ENCODE measurements at places on chromosomes 3 and 15. TPM values are rescaled to one million over a fixed set of nuclear protein-coding genes. Genes with fewer than 3 reads are reported as not detected.

DNA sequence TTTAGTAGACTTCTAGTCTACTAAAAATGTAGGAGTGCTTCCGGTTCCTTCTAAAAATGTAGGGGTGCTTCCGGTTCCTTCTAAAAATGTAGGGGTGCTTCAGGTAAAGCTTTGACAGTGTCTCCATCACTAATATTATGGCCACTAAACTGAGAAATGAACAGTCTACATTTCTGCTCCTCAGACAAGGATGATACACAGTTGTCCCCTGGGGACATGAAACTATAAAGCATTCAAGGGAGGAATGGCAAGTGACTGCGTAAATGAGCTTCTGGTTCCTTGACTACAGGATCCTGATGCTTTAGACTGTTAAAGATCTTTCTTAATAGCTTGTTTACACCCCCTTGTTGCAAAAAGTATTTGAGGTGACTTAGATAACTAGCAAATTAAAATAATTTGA is 53.9 kb upstream of the SLC9A9 start:
- no peak for DNase-seq

DNA sequence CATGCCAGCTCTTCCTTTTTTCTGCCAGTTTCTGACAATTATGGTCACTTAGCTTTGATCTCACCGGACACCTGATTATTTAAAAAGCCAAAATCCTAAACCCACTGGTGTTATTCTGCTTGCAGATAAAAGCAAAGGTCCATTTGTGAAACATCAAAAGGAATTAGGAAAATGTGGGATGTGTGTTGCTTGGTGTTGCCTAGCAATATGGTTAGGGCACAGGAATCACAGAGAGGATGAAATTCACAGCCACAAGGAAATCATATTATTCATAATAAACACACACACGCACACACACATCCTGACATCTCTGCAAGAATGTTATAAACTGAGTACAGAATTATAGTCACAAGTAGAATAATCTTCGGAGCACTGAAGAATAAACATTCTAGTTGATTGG is 89.3 kb upstream of the BHLHE40 start:
- DNase-seq = no peak

DNA sequence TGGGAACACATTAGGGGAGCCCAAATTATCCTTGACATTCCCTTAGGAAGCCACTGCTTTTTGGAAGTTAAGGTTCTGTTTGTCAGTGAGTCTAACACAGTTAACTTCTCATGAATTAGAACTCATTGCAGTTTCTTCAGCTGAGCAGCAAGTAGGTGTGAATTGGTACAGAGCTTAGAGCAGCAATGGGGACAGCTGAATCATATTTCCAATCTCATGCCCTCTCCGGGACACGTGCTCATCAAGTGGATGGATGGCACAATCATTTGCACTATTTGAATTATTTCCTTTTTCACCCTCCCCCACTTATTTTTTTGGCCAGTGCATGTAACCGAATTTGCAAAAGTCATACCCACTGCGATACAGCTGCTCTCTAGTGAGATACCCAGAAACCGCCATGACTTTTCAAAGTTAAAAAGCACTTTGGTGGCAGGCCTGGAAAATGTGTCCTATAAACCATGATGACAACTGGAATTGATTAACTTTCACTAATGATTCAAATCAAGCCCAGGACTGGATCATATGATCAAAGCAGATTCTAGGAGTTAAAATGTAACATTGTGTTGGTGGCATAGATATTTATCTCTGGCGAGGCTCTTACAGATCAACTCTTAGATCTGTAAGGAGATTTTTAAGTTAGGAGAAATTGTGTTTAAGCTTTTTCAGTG is 76.4 kb downstream of the EBLN2 start:
- DNase-seq = no peak

DNA sequence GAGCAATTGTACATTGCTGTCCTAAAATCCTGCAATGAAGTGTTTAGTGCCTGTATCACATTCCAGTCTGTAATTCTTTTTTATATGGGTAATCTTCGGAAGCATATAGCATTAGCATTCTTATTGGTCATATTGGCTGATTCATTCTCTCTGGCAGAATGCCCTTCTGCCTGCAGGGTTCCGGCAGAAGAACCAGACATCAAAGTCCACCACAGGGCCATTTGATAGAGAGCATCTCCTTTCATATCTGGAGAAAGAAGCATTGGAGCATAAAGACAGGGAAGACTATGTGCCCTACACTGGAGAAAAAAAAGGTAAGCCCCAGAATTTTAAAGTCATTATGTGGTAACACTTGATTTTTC is 39.6 kb downstream of the TMOD3 start:
- DNase-seq = no peak

DNA sequence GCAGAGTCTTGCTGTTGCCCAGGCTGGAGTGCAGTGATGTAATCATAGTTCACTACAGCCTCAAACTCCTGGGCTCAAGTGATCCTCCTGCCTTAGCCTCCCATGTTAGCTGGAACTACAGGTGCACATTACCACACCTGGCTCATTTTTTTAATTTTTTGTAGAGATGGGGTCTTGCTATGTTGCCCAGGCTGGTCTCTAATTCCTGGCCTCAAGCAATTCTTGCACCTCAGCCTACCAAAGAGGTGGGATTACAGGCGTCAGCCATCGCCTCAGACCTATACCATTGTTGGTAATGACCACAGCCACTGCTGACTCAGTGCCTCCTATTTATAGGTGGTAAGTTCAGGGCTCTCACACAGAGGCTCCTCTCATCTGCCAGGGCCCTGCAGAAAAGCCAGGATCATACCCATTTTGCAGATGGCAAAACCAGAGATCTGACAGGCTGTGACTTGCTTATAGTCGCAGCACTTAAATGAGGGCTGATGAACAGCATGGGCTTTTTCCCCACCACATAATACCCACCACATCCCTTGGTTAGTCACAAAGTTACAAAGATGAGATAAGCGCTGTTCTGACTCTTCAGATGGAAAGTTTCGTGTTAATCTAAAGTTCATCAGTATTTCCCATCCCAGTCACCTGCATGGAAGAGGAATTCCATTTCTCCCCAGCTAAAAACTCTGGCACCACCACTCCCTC is 21.8 kb upstream of the SPATA12 start:
- DNase-seq = no peak

GRCh38 chr15:39161096-39161495 is 419.8 kb upstream of the THBS1 start:
- DNase-seq = no peak

DNA sequence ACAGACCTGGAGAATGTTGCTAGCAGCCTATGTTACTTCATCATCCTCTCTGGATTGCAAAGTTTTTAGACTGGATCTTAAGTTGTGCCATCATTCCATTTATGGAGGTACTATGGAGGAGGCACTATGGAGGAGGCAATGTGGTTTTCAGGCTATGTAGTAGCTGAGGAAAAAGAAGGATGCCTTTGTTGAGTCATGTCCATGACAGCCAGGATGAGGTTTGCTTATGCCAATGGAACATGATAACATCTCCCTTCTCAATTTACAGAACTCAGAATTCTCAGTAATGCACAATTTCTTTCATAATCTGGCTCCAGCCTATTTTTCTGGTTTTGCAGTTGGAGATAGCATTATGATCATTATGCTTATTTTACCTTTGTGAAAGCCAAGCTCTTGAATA is 65.9 kb upstream of the TMEM108 start:
- no peak for DNase-seq

- DNase-seq = no peak
Observed at GRCh38 chr15:79675982-79676381, 220.8 kb downstream of the MTHFS start.

DNA sequence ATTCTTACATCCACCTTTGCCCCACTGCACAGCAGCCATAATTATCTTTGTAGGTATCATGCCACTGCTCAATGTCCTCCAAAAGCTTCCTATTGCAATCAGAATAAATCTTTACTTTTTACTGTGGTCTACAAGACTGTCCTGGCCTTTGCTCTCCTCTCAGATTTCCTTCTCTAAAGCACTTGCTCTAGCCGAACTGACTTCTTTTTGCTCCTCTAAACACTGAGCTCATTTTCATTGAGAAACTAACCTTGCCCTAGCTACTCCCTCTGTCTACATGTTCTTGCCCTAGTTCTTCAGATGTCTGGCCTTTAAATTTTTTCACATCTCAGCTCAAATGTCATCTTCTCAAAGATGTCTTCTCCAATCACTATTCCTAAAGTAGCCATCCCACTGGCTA is 342.8 kb downstream of the TBC1D5 start:
- no peak for DNase-seq

- DNase-seq = no peak
Observed at GRCh38 chr3:52756141-52756540, 14.6 kb downstream of the NEK4 start.

- DNase-seq = no peak
Observed at GRCh38 chr15:78234515-78235040, at the start of gene ACSBG1. Gene ACSBG1, minus strand, starts transcription at chr15:78234565. Its CDS starts 64 bp downstream, at chr15:78234501.

The RAD51 gene
- 10.4 TPM for polyA plus RNA-seq

The SPATA12 gene
- polyA plus RNA-seq = 0.12 TPM

The TLR9 gene
- 0.27 TPM for polyA plus RNA-seq

The RPSA gene
- polyA plus RNA-seq = 1,356 TPM

The DET1 gene
- polyA plus RNA-seq = 10.5 TPM
